Tibial nerve (tissue), 4 donors: ENCODE measurements at places on chromosomes 1 and 21. TPM values are rescaled to one million over a fixed set of nuclear protein-coding genes. Genes with fewer than 3 reads are reported as not detected.

Gene C4BPA
- total RNA-seq = not detected

DNA sequence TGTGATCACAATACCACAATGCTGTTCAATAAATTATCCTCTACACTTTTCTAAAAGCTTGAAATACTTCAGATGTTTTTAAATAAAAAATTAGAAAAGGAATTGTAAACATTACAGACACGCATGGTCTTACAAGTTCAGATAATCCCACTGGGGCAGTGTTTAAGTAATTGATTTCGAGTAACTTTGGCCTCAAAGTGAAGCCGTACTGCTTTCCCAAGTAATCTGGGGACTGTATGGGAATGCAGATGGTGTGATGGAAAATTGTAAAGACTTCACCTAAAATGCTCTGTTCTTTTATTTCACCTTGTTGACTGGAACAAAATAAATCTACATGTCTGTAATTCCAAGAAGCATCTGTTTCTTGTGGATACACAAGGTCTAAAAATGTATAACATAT is 401.7 kb upstream of the LYPLAL1 start:
- no peaks in the 10 kb centered on the region for H3K4me1 ChIP-seq
- no peak for DNase-seq
- H3K36me3 ChIP-seq = no peaks in the 10 kb centered on the region

Gene TACSTD2
- 6.5 TPM for total RNA-seq

DNA sequence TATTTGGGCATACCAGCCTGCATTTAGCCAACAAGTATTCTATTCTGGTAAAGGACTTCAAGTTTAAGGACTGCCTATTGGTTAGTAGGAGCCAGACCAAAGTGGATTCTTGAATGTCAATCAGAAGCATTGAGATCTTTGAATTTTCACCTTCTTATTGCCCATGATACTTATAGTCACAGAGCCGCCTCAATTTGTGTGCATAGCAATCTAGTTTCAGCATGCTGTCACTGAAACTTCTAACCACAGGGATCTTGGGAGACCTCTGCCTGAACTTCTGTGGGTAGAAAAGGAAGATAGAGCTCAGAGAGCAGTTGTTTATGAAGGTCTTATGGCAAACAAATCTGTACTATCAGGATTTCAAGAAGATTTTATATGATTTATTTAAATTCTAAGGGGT is 501.4 kb upstream of the USP24 start:
- H3K36me3 ChIP-seq = no peaks in the 10 kb centered on the region
- H3K4me3 ChIP-seq = no peak overlapping the region
- no peak for DNase-seq

Gene SIM2
- not detected for total RNA-seq

DNA sequence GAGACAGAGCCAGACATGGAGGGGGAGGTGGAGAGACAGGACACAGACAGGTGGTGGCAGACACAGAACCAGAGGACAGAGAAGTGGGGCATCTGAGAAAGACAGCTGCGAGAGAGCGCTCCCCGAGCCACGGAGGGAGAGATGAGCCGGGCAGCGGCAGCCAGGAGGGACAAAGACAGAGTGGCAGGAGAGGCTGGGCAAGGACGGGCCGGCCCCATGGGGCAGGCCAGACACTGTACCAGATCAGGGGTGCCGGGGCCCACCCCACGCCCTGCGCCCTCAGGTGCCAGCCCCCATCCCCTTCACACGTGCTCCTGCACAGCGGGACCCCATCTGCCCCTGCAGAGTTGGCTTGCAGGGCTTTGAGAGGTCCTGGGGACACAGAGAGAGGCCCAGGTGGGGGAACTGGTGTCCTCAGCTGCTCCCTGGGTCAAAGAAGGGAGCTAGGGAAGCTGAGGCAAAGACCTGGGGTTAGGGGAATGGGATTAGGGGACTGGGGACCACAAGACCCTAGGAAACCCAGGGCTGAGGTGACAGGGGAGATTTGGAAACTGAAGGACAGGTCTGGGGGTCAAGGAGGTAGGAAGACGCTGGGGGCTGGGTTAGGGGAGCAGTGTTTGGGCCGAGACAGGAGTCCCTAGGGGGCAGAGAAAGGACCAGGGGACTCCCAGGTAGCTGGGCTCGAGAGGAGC is 643 bp downstream of the FNDC5 start:
- no peak overlapping the region for H3K27ac ChIP-seq
- no peak for DNase-seq
- peaks cover 25% of the 10 kb centered on the region for H3K27me3 ChIP-seq
- peaks cover 7% of the 10 kb centered on the region for H3K4me1 ChIP-seq
- no peaks in the 10 kb centered on the region for H3K36me3 ChIP-seq

- H3K27me3 ChIP-seq = no peaks in the 10 kb centered on the region
- H3K4me3 ChIP-seq = no peak overlapping the region
- H3K36me3 ChIP-seq = no peaks in the 10 kb centered on the region
- no peak for DNase-seq
Observed at GRCh38 chr1:236081546-236082227, 16.8 kb upstream of the NID1 start.

- no peak for DNase-seq
- H3K27ac ChIP-seq = no peak overlapping the region
- no peaks in the 10 kb centered on the region for H3K4me1 ChIP-seq
- H3K4me3 ChIP-seq = no peak overlapping the region
- H3K36me3 ChIP-seq = no peaks in the 10 kb centered on the region
Observed at GRCh38 chr1:15016001-15016400, 137.5 kb upstream of the TMEM51 start.

Gene DNAJB4
- total RNA-seq = 36.6 TPM

DNA sequence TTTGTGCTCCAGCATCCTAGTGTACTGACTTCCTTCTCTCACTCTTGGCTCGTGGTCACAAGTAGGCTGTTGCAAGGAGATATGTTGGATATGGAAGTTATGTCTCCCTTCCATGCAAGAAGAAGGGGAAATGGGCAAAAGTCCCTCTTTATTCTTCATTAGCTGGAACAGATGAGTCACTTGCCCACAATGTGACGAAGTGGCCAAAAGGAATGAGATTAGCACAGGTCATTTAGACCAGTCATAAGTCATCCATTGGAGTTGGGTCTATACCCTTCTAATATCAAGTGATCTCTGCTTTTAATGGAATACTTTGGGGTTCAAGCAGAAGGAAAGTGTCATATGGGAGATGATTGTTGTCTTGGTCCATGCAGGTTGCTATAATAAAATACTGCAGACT is 91.2 kb upstream of the NGF start:
- DNase-seq = no peak
- no peaks in the 10 kb centered on the region for H3K36me3 ChIP-seq
- no peaks in the 10 kb centered on the region for H3K27me3 ChIP-seq
- H3K4me1 ChIP-seq = peaks cover 13% of the 10 kb centered on the region
- H3K4me3 ChIP-seq = no peak overlapping the region
- H3K27ac ChIP-seq = no peak overlapping the region

- no peaks in the 10 kb centered on the region for H3K4me1 ChIP-seq
- no peak overlapping the region for H3K4me3 ChIP-seq
- no peaks in the 10 kb centered on the region for H3K27me3 ChIP-seq
- no peaks in the 10 kb centered on the region for H3K36me3 ChIP-seq
- no peak for DNase-seq
Observed at GRCh38 chr21:41124641-41125201, 43.2 kb upstream of the BACE2 start.

- DNase-seq = no peak
- H3K27ac ChIP-seq = no peak overlapping the region
- H3K27me3 ChIP-seq = no peaks in the 10 kb centered on the region
- H3K36me3 ChIP-seq = peaks cover 93% of the 10 kb centered on the region
Observed at GRCh38 chr1:19739628-19740027, 60.1 kb downstream of the TMCO4 start.

Gene CYP4A22
- total RNA-seq = 3.6 TPM

GRCh38 chr1:161096530-161096929 is 1.6 kb upstream of the KLHDC9 start:
- no peaks in the 10 kb centered on the region for H3K27me3 ChIP-seq
- DNase-seq = peak; percentile 30
- peaks cover 33% of the 10 kb centered on the region for H3K4me1 ChIP-seq
- peaks cover 26% of the 10 kb centered on the region for H3K36me3 ChIP-seq

DNA sequence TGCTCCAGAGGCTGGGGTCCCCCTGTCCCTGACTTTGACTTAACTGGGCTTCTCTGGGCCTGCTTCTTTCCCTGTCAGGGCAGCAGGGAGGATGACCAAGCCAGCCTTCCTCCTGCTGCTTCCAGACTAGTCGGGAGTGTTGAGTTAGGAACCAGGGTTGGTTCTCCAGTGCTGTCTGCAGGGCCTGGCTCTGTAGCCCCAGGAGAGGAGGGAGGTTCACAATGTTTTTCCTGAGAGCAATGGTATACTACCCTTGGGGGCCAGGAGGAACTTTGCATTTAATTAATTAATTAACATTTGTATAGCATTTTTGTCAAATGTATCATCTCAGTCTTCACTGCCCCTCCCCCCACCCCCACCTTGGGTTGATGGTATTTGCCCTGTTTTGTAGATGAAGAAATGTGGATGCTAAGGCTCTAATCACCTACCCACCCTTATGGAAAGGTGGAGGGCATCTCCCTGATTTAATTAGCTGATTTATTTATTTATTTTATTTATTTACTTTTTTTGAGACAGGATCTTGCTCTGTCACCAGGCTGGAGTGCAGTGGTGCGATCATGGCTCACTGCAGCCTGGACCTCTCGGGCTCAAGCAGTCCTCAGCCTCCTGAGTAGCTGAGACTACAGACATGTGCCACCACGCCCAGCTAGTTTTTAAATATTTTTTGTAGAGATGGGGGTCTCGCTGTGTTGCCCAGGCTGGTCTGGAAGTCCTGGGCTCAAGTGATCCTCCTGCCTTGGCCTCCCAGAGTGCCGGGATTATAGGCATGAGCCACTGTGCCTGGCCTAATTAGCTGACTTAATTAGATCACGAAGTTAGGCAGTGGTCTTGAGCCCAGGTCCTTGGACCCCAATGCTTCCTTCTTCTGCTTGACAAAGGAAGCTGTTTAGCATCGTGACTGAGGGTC is 6.6 kb downstream of the H6PD start:
- peaks cover 69% of the 10 kb centered on the region for H3K4me1 ChIP-seq
- no peak for DNase-seq
- H3K36me3 ChIP-seq = no peaks in the 10 kb centered on the region

DNA sequence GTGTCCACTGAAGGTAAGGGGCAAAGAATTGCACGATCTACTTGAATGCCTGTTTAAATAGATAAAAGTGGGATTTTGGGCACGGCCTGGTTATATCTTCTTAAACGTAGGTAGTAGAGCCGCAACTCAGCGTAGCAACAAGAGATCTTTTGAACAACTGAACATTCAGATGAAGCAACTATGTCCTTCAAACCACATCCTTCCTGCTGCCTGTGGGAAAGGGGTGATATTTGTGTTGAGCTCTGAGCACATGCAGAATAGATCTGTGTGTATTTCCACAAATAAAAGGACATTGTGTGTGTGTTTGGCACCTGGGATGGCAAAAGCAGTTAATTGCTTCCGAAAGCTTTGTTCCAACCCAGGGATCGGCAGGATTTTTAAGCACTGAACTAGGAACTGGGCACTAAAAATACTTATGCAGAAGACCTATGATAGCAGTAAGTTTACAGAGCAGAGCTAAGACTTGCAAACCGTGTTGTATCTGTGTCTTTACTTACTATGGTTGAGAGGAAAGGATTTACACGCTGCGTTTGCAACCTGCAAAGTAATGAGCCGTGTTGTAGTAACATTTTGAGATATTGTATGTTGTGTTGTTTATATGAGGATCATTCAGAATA is 333.4 kb downstream of the CHRM3 start:
- no peak for DNase-seq
- H3K4me3 ChIP-seq = no peak overlapping the region
- no peaks in the 10 kb centered on the region for H3K4me1 ChIP-seq

GRCh38 chr21:44957901-44958451 is 18.1 kb downstream of the SLX9 start:
- H3K27me3 ChIP-seq = no peaks in the 10 kb centered on the region
- no peaks in the 10 kb centered on the region for H3K36me3 ChIP-seq
- H3K4me3 ChIP-seq = no peak overlapping the region
- H3K4me1 ChIP-seq = peaks cover 75% of the 10 kb centered on the region
- peak overlapping the region; percentile 41 for H3K27ac ChIP-seq

GRCh38 chr1:214678386-214678785 is 75.4 kb downstream of the CENPF start:
- DNase-seq = no peak
- H3K27ac ChIP-seq = no peak overlapping the region
- no peak overlapping the region for H3K4me3 ChIP-seq
- no peaks in the 10 kb centered on the region for H3K36me3 ChIP-seq
- H3K27me3 ChIP-seq = no peaks in the 10 kb centered on the region

DNA sequence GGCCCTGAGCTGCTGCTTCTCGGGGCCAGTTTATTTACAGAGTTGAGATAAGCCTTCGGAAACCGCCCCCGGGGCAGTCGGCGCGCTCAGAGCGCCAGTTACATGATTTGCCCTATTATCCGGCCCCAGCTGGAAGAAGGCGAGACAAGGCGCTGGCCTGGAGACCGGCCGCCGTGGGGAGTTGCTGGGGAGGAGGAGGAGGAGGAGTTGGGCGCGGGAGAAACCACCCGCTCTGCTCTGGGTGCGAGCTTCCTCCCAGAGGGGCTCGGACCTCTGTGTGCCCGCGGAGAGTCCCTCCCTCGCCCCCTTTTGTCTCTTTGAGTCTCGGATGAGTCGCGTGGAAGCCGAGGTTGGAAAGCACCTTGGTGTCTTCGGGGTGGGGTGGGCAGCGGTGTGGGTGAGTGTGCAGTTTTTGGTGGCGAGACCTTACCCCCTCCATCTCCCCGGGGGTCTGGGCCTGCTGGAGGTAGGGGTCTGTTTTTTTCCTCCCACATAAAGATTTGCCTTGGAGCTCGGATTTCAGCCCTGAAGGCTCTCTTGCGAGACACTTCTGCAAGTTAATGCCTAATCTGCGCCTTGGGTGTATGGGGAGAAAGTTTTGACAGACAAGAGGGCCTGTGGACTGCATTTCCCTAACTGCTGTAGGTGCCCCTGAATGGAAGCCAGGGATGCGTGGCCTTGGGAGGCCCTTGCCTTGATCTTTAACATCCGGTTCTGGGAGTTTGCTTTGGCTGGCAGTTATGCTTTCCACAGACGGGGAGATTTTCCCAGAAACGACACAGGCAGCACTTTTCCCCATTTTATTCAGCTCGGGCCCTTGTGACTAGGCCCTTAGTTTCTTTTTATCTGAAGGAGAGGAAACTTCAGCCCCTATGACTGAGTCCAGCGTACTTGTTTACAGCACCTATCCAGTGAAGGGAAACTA is 80.0 kb downstream of the NDUFS5 start:
- H3K36me3 ChIP-seq = no peaks in the 10 kb centered on the region
- H3K27me3 ChIP-seq = no peaks in the 10 kb centered on the region
- H3K4me3 ChIP-seq = peak overlapping the region; percentile 66
- no peaks in the 10 kb centered on the region for H3K4me1 ChIP-seq

Gene PLA2G5
- 0.87 TPM for total RNA-seq

GRCh38 chr1:175737451-175737850 is 5.9 kb downstream of the TNR start:
- H3K4me3 ChIP-seq = no peak overlapping the region
- H3K4me1 ChIP-seq = no peaks in the 10 kb centered on the region
- peaks cover 4% of the 10 kb centered on the region for H3K27me3 ChIP-seq
- DNase-seq = no peak
- no peak overlapping the region for H3K27ac ChIP-seq

DNA sequence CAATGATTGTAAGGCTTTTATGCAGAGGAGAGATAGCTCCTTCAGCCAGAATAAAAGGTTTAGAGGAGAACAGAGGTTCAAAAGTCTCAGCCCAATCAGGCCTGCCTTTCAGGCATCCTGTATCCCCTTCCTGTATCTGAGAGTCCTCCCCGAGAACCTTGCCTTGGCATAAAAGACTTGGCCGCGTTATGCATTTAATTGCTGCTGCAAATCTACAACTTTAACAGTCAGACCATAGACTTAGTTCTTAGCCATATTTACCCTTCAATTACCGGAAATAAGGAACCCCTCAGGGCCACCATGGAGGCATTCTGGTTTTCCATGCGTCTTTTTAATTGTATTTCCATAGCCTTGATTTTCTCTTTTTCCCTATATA is 18.3 kb upstream of the HYI start:
- no peak overlapping the region for H3K27ac ChIP-seq
- H3K4me1 ChIP-seq = peaks cover 6% of the 10 kb centered on the region
- DNase-seq = no peak
- no peaks in the 10 kb centered on the region for H3K27me3 ChIP-seq
- no peak overlapping the region for H3K4me3 ChIP-seq
